ENCODE measurements at places on chromosomes 1 and 21.

DNA sequence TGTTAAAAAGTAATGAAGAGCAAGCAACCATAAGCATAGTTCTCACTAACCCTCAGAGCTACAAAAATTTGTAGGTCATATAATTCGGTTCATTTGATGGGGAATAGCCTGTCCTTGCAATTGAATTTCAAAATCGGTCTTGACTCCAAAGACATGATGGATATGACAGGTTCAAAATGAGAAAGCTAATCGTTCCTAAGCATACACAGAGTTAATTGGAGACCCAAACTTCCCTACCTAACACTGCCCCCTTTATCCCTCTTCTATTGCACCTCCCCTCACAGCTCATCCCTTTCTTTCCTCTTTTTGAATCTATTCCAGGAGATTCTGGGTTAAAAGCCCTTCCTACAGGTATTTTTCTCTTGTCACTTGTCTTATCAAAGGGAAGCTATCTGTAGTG is 390.0 kb upstream of the PTBP2 start:
- no peak for DNase-seq

GRCh38 chr1:2279817-2280216 is 51.7 kb downstream of the SKI start:
- DNase-seq: no peak

GRCh38 chr1:178075333-178075732 is 18.6 kb upstream of the RASAL2 start:
- DNase-seq: no peak

- DNase-seq: no peak
These were observed 143.3 kb downstream of the CTH start for GRCh38 chr1:70554341-70554740.

- DNase-seq: no peak
These were observed 88.6 kb upstream of the LYPLAL1 start for GRCh38 chr1:219085082-219085481.

- peak; percentile 25 for DNase-seq
These were observed 29.3 kb upstream of the USP1 start for GRCh38 chr1:62407398-62408009.

DNA sequence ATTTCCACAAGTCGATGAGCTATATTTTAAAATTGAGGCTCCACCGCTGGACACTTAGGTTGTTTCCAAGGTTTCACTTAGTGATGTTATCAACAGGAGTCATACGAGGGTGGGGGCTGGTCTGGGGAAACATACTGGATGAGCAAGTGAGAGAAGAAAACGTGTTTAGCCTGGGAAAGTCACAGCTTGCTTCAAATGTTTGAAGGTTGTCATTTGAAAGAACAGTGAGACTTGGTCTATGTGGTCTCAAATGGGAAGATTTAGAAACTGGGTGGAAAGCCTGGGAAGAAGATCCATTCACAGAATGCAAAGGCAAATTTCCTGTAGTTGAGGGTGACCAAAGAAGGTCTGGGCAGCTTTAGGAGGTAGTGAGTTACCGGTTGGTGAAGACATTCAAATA is 9.9 kb upstream of the DYRK1A start:
- DNase-seq: no peak
